ENCODE measurements at places on chromosomes 3 and 15.

- DNase-seq, result no peak
These were observed 111.5 kb upstream of the MEF2A start for GRCh38 chr15:99454107-99454809.

GRCh38 chr3:180275176-180275575 lies 238.4 kb upstream of the PEX5L start:
- DNase-seq, result no peak

- DNase-seq, result no peak
These were observed 42.1 kb downstream of the CORO2B start for GRCh38 chr15:68620721-68621527.

GRCh38 chr3:21235491-21235890 lies 515.5 kb downstream of the ZNF385D start:
- DNase-seq, result no peak

- no peak for DNase-seq
These were observed 21.2 kb downstream of the CFAP100 start for GRCh38 chr3:126415661-126416591.

DNA sequence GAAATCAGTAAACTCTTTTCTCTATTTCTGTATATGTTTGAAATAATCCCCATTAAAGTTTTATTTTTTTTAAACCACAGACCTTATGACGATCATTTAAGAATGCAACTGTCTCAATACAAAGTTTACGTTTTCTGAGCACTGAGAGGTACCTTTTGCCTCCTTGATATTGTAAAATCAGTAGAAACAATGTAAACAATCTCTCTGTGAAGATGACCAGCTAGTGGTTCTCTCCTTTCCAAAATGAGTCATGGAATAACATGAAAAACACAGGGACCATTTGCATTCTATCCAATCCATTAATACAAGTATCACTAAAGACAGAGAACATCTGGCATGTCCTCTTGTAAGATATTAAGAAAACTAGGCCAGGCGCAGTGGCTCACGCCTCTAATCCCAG lies 48.8 kb downstream of the RAD18 start:
- DNase-seq, result no peak

DNA sequence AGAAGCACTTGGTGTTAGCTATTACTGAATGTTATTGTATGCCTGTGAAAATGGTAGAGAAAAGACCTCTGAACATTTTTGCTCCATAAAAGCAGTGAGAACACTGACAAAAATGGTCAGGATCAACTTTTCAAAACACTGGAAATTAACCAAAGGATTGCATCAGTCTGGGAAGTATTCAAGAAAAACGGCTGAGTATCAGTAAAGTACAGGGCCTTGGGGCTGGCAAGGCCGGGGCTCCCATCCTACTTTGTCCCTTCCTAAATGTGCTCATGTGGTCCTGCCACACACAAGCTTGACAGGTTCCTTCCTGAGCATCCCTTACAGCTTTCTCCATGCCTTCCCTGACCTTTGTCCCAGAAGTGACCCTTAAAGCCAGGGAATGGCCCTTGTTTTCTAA lies 84.0 kb downstream of the CFAP20DC start:
- no peak for DNase-seq

GRCh38 chr3:196684548-196685407 lies 27.3 kb downstream of the CEP19 start:
- DNase-seq, result peak; percentile 59

DNA sequence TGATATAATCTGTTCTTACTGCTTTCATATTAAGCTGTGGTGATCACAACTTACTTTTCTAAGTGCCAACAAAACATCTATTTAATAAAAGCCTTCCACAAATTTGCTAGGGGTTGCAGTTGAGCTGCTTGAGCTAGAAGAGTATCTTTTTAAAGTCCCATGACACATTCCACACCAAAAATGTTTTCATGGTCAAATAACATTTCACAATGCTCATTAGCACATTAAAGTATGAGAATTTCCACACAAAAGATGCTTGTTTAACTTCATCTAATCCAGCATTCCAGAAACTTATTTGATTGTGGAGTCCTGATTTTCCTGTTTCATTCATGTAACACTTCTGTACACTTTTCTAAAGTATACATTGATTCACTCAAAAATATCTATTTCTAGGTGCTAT lies 876.1 kb upstream of the CFAP20DC start:
- no peak for DNase-seq

GRCh38 chr3:53153264-53153823 lies 7.7 kb upstream of the PRKCD start:
- no peak for DNase-seq

GRCh38 chr3:24793896-24794295 lies 299.2 kb upstream of the THRB start:
- DNase-seq, result no peak

- peak; percentile 41 for DNase-seq
These were observed 68.0 kb downstream of the FNDC3B start for GRCh38 chr3:172107403-172107802.
